ENCODE measurements at places on chromosomes 5 and 9. TPM values are rescaled to one million over a fixed set of nuclear protein-coding genes. Genes with fewer than 3 reads are reported as not detected.

- ATAC-seq, result no peak
These were observed 324.8 kb downstream of the CYLC2 start for GRCh38 chr9:103319979-103320378.

- no peak for ATAC-seq
These were observed 40.4 kb downstream of the ZDHHC21 start for GRCh38 chr9:14652729-14653377.

GRCh38 chr5:96023518-96023917 is 61.9 kb upstream of the ELL2 start:
- ATAC-seq, result no peak

Gene SOX30
- 0.50 TPM for total RNA-seq

Gene SPEF2
- 6.7 TPM for total RNA-seq

Gene CCDC192
- total RNA-seq, result not detected

DNA sequence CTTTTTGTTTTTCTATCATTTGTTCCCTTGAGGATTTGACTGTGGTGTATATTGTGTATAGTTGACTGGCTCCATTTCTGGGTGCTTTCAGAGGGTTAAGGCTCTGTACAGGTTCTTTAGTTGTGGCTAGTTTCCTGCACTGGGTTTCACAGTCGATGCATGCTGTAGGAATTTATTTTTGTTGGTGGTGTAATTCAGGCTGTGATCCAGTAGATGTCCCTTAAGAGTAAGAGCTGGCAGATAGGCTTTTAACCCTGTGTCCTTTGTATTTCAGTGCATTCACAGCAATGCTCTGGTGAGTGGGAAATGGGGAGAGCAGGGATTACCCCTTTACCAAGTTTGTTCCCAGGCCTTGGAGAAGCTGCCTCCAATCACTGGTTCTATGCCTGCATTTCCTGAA is 112.9 kb downstream of the SPATA31D1 start:
- ATAC-seq, result no peak

Gene FRRS1L
- not detected for total RNA-seq

Gene CAVIN4
- 0.32 TPM for total RNA-seq

GRCh38 chr5:156896546-156896945 is 46.5 kb downstream of the PPP1R2B start:
- no peak for ATAC-seq

GRCh38 chr5:53201746-53202145 is 92.2 kb upstream of the MOCS2 start:
- no peak for ATAC-seq

- no peak for ATAC-seq
These were observed 194.0 kb downstream of the IRX1 start for GRCh38 chr5:3789519-3790193.
